ENCODE measurements at places on chromosomes 16 and 17.

DNA sequence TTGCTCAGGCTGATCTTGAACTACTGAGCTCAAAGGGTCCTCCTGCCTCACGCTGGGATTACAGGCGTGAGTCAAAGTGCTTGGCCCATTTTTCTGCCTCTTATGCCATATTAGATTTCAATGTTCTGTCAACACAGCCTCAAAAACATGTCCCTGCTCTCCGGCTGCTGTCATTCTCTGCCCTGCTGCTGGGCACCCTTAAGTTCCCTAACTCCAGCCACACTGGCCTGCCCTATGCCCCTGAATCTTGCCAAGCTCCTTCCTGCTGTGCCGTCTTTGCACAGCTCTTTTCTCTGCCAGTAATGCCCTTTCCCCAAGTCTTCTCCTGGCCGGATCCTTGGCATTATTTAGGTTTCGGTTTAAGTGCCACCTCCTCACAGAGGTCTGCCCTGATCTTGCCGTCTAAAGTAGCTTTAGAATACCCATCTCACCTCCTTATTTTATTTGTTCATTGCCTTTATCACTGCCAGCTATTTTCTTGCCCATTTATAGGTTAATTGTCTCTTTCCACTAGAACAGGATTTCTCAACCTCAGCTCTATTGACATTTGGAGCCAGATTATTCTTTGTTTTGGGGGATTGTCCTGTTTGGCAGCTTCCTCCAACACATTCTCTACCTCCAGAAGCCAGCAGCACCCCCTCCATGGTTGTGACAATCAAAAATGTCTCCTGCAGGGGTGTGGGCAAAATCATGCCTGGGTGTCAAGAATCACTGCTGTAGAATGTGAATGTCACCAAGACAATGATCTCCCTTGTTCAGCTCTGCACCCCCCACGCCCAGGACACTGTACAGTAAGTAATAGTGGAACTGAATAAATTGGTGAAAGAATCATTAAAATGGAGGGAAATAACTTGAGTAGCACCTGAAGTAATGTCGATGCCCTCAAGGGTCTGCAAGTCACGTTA, 168.2 kb downstream of the CYLD start:
- DNase-seq = no peak

GRCh38 chr17:36602924-36603384, 1.6 kb downstream of the MRM1 start:
- peak; percentile 63 for DNase-seq

DNA sequence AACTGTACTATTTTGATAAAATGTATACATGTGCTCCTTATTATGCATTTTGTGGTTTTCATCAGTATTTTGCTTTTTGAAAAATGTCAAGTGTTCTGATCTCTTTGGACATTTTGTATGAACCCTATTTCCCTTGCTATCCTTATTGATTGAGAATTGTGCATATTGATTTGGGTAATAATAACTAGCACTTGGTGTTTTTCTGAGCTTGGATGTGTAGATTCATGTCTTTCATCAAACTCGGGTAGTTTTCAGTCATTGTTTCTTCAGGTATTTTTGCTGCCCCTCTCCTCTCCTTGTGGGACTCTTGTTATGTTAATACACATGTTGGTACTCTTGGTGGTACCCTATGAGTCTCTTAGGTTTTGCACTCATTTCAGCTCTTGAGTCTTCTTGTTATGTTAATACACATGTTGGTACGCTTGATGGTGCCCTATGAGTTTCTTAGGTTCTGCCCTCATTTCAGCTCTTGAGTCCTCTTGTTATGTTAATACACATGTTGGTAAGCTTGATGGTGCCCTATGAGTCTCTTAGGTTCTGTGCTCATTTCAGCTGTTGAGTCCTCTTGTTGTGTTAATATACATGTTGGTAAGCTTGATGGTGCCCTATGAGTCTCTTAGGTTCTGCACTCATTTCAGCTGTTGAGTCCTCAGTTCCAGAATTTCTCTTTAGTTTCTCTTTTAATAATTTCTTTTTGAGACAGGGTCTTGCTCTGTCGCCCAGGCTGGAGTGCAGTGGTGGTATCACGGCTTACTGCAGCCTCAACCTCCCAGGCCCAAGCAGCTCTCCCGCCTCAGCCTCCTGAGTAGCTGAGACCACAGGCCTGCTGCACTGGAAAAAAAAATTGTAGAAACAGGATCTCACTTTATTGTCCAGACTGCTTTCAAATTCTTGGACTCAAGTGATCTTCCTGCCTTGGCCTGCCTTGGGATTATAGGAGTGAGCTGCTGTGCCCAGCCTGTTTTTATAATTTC, 19.3 kb downstream of the ZNF750 start:
- no peak for DNase-seq

DNA sequence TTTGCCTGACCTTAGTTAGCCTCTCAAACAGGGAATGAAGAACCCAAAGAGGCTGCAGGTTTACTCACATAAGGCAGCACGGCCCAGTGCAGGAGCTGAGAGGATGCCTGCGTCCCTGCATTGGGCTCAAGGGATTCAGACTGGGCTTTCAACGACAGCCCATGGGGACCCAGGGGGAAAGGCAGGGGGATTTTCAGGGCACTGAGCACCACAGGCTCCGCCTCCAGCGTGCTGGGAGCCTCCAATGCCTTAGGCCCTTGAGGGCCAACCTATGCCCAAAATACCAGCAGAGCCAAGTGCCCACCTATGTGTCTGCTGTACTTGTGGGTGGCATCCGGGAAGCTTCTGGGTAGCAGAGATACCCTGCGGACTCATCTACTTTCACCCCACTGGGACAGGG, 22.3 kb downstream of the DCAKD start:
- DNase-seq = no peak

GRCh38 chr16:24552705-24553246, 13.4 kb downstream of the RBBP6 start:
- DNase-seq = no peak

- DNase-seq = no peak
Measured at GRCh38 chr16:64417711-64418227, 704.1 kb downstream of the CDH11 start.

DNA sequence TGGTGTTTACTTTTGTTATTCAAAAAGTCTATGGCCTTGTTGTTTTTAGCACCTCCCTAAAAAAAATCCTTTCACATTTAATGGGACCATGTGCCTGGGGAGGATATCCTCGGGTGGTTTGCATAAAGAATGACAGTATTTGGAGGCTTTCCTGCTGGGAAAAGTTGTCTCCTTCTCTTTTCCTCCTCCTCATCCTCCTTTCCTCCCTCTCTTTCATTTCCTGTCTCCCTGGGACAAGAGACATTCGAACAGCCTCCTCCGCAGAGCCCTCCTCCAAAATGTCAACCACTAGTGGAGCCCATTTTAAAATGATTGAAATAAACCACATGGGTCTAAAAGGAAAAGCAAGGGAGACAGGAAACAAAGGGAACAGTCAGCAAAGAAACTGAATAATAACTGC, 67.4 kb downstream of the MYH13 start:
- DNase-seq = no peak
